Activated T-helper 1 cell treated with Interleukin-2 at 50 U/mL for 16 hours (primary cell): ENCODE measurements at places on chromosomes 5 and 9.
A peak's percentile ranks its signal among the peaks of the same experiment; 100 is the strongest.

DNA sequence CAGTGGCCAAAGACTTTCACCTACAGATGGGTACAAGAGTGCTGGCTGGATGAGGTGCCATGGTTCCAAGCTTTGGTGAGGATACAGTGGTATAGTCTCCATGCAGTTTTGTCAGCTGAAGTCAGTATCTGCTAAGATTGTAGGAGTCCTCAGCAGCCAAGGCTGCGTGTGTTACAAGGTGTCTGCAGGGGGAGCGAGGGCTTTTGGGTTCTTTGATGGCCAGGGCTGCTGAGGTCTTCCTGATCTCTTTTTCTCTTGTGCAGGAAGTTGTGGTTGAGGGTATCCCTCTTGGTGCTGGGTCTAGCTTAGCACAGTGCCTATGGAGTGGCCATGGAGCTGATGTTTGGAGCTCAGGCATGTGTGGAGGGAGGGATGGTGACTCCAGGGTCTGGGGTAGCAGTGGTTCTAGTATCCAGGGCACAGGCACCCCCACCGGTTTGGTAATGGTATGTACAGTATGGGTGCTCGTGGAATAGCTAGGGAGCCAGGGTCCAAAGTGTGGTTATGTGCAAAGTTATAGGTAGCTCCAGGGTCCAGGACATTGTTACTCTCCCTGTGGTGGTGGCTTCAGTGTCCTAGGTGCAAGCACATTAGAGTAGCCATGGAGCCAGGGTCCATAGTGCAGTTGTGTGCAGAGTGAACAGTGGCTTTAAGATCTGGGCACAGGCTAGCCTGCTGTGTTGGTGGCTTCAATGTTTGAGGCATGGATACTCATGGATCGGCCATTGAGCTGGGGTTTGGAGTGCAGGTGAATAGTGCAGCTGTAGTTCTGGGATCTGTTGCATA is 36.7 kb downstream of the CNTLN start:
- no peak for DNase-seq

DNA sequence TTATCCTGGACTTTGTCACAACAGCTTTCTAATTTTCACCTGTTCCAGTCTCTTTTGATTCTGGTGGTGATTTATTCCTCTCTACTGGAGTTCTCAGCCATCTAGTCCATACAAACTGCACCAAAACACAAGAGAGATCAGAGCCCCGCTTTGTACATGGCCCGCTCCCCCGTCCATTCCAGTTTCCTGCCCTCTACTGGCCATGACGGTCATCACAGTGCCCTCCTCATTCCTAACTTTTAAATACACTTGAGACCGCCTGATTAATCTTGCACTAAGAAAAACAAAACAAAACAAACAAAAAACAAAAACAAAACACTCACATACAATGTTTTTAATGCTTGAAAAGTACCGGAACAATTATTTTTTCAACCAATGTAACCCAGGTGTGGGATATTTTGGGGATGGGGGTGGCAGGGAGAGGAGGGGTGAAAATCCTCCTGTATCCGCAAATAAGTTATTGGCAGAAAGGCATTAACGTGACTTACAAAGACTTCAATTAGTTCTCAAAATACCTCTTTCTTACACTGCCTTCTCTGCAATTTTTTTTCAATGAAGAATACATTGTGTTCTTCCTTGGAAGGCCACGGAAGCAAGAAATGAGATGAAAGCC is 84.8 kb upstream of the PAM start:
- DNase-seq: no peak

GRCh38 chr9:34254141-34254913 is 74.7 kb downstream of the KIF24 start:
- DNase-seq: no peak

DNA sequence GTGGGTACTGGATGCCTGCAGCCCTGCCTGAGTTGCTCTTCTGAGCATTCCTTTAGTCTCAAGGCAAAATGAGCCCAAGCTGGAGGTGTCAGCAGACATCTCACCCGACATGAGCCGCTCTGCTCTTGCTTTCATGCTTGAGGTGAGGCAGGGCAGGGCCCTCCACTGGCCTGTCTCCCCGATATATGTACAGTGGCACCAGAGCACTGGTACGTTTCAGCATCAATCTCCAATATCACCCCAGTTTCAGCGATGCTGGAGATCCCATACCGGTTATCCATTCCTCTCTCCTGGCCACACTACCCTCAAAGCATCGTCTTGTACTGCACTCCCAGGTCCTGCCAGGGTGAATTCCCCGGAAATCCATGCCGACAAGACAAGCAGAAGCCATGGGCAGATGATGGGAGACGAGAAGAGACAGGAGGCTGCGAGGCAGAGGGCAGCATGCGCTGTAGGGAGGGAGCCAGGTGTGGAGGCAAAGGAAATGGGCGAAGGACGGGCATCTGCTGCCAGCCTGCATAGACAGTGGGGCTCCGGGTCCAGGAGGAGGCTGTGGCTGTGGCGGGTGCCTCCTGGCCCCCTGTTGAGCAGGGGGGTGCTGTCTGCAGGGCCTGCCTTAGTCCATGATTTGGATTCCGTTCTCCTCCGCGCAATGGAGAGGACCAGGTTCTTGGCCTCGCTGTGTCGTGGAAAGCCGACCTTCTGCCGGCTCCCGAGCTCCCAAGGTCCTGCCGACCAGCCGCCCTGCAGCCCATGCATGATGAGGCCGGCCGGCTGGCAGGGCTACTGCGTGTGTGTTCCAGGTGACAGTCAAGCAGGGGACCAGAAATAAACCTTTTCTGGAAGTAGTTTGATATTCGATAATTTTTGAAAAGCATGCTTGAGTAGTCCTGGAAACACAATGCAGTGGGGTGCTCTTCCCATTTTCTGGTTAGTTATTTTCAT is 152.2 kb upstream of the IRX2 start:
- DNase-seq: no peak

- no peak for DNase-seq
Observed at GRCh38 chr5:122967625-122968024, 68.9 kb downstream of the PPIC start.

DNA sequence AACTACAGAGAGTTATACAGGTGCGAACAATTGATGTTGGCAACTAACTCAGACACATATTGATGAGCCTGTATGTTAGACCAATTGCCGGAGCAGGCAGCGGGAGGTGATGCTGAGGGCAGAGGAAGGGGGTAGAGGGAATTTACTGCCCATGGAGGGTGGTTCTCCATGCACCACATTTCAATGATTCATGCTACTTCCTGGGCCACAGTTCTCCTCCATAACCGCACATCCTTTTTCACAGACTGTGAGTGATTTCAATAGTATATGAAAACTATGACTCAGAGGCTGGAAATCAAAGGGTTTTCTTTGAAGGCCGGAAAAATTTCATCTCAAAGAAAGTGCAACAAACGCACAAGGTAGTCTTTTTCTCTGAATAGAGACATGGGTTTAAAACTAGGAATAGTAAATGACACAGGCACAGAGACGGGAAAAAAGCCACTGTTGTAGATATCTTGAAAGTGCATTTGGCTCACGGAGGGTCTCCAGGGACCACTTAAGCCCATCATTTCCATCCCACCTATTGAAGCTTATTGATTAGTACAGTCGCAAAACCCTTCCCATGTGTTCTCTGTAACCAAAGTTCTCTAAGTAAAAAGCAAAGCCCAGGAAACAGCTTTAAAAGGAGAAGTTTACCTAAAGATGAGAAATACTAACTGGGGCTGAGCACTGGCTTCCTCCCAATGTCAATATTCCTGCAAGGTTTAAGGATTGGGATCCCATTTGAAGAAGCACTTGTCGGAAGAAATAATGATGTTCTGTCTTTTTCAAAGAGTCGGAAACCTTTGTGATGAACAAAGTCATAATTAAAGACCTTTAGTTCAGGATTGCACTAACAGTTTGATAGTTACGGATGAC is 28.0 kb upstream of the ADAM19 start:
- DNase-seq: peak; percentile 50

GRCh38 chr9:125260561-125260960 is 1.1 kb upstream of the GAPVD1 start:
- no peak for DNase-seq

DNA sequence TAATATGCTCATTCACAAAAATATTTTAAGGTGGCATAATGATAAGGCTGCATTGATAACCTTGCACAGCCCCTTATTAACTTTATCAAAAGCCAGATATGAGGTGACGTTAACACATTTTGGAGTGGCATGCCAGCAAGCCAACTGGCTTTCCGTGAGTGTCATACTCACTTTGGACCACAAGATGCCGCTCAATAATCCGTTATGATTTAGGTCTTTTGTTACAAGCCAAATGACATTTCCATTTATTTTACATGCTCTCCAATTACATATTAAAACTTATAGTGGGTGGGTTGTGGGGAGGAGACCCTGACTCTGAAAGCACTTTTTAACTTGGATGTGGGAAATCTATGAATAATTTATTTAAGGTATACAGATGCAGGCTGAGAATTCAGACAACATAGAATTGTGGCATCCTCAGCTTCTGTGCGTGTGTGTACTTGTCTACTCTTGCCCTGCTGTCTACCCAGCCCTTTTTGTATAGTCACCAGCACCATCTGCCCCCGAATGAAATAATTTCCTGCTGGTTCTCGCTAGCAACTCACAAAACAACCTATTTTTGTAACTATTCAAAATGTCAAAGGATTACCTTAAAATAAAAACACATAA is 305.1 kb downstream of the PSAT1 start:
- no peak for DNase-seq

DNA sequence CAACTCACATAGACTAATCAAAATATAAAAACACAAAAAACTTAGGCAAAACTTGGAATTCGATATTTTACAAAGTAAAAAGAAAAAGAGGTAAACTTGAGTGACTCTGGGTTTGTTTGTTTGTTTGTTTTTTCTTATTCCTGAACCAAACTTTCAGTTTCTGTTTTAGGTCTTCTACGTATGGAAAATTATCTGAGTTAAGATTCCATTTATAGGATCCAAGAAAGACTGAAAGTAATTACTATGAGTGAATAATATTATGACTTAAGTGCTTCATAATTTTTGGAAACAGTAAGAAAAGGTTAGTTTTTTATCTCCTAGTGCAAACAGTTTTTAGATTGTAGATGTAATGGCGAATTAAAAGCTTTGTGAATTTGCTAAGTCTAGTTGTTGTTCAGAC is 13.2 kb downstream of the ST8SIA4 start:
- DNase-seq: no peak

GRCh38 chr9:77582525-77582924 is 65.6 kb downstream of the GNA14 start:
- no peak for DNase-seq

DNA sequence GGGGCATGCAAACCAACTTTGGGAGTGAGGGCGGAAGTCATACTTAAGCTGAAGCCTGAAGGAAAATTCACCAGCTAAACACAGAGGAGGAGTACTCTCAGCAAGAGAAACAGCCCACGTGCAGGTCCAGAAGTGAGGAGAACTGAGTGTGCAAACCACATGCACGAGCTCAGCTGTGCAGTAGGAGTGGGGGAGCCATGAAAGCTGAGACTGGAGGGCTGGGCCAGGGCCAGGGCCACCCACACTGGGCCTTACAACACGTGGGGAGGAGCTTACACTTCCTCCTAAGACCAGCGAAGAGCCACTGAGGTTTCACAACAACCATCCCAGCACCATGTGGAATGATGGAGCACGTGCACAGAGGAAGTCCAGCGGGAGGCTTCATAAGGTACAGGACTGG is 9.3 kb upstream of the WWC1 start:
- no peak for DNase-seq

DNA sequence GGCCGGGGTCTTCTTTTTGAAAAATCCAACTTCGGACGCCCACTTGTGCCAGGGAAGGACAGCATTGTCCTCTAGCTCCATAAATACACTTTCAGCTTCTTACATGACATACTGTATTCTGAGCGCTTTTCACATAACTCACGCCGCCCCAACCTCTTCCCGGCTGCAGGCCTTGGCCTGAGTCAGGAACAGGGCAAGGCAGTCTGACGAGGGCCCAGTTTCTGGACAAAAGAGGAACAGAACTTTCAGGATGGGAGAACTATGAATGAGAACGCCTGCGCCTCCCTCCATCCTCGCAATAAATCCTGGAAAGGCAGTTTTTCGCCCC is 650 bp downstream of the DCTN4 start:
- DNase-seq: no peak

GRCh38 chr5:85462957-85463356 is 1078.3 kb upstream of the EDIL3 start:
- no peak for DNase-seq

DNA sequence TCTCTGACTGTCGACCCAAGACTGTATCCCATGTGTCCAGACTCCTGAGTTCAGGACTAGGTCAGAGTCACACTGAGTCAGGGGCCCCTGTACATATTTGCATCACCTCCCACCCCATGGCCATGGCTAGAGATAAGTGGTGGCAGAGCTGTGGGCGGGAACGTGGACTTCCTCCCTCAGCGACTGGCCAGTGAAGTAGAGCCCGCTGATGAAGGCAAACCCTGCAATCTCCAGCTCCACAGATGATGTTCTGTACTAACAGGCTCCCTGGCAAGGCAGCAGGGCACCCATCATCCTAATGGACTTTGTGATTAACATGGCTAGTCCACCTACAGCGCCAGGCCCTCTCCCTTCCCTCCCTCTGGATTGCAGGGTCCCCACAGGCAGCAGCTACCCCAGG is 110.5 kb upstream of the LRRTM2 start:
- no peak for DNase-seq

DNA sequence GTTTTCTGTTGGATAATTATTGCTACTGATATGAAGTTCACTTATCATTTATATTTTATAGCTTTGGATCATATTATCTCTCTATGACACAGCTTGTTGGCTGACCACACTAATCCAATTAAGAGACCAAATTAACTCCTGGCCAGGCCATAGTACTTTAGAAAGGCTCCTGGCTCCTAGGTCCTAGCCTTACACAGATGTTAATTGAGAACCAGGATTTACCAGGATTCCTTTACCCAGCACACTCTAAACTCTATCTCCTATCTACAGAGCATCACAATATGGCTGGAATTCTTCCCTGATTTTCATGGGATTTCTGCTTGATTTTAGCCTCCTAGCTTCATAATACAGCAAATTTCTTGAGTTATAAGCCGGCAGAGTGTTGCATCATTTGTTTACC is 80.3 kb downstream of the SLCO6A1 start:
- DNase-seq: no peak

- DNase-seq: no peak
Observed at GRCh38 chr5:95448789-95449188, 57.6 kb downstream of the FAM81B start.
